NCI-H1694 treated with DMSO at 0.1 percent for 48 hours (cell line): ENCODE measurements at places on chromosomes 3 and 15.

- DNase-seq = no peak
These were observed 261.7 kb downstream of the PLOD2 start for GRCh38 chr3:145899241-145899640.

GRCh38 chr3:118833075-118833474, 201.6 kb downstream of the IGSF11 start:
- no peak for DNase-seq

DNA sequence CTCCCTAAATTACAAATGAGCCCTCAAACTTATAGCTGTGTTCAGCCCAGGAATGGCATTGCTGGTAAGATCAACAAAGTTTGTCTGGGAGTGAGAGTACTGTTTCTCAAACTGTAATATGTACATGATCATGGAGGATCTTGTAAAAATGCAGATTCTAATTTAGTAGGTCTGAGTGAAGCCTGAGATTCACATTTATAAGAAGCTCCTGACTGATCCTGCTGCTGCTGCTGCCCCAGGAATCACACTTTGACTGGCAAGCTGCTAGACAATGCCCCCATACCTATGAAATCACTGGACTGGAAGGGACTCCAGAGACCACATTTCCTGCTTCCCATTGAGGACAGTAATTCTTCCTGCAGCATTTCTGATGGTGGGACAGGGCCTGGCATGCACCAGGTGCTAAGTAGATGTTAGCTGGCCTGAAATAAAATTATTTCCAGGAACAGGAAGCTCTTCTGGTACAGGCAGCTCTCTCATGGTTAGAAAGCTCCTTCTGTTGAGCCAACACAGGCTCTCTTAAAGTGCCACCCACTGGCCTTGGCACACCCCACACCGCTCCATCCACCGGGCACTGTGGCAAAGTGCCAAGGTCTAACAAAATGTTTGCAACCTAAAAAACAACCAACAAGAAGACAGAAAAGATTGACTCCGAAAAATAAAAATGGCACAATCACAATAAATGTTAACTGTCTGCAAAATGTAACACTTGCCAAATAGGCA, 36.7 kb upstream of the ZNF710 start:
- DNase-seq = no peak

DNA sequence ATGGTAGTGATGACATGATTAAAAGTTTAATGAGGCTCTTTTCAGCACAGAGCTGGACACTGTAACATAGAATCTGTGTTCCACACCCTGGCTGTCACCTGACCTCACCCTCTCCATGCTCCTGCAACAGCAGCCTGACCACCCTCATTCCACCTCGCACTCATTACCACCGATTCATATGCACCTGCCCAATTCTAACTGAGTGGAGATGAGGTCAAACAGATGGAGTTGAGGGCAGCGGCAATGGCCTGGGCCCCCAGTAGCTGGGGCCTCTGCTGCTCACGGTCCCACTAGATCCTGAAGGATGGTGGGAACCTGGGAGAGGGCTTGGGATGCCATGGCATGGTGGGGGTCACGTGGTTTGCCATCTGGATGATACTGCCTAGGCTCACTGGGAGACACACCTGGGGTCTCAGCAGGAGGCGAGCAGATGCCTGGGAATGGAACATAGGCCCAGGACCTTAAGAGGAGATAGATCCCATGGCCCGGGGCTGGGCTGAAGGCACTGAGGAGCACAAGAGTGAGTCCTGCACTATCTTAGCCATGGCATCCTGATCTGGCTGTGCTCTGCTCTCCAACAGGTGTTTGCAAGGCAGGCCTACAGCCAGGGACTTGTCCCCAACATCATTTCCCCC, 1.3 kb downstream of the SCN5A start:
- DNase-seq = no peak

DNA sequence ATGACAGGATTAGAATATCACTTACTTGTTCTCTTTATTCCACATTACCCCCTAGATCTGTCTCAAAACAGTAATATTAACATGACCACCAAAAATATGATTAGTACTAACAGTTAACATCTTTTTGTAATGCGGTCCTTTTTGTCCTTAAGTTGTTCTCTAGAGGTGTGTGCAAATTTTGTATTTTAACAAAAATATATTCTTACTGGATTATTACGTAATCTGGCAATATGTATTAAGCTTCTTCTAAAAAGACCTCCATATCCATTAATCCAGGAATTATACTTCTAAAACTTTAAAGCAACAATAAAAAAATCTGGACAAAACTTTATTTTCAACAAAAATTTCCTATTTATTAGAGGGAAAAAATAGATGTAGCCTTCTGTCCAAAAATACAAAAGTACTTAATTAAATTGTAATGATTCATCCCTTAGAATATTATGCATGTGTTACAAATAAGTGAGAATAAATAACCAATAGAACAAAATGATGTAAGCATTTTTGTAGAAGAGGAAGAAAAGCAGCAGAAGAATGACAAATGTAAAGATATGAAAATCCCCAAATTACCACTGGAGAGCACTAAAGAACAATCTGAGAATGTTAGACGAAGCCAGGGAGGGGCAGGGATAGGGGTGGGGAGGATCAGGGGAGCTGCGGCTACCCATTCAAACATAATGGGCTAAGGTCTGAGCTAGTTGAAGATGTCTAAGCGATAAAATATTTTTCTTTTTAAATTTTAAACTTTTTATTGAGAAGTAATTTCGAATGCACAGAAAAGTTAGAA, 945.6 kb downstream of the MCTP2 start:
- DNase-seq = no peak

DNA sequence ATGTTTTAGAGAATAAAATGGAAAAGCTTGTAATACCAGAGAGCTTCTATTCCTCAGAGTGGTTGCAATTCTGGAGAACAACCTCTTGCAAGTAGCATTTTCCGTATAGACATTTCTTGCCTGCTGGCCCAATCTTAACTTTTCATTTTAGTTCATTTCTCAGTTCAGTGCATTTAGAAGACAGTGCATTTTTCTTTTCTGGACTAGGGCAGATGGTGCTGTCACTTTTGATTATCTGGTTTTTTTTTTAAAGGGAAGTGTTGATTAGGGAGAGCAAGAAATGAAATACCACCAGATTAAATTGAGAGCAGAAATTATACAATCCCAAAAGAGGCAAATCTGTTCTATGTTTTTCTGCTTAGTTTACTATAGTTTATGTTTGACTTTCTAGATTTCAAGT, 172.7 kb downstream of the GHSR start:
- no peak for DNase-seq

DNA sequence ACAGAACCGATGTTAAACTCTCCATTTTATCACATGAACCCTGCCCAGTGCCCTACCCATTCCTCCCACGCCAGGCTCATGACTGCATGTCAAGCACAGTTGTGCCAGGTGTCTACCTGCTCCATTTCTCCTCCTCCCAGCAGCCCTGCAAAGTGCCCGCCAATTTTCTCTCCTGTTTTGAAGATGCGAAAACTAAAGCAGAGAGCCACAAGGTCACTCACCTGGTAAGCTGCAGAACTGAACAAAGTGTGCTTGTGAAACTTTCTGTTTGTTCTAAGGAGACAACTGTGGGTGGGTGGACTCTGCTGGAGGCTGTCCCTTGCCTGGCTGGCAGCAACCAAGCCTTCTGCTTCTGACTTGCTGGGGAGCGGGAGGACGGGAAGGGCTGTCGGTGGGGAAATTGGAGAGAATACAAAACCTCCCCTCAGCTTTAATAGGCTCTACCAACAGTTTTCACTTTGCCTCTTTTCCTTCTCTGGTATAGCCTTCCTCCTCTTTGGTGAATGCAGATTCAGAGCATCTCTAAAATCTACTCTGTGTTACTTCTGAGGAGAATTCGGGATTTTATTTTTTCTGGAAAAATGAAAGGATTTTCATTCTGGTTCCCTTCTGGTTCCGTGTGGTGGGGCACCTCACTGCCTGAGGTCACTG, 23.0 kb downstream of the LIMD1 start:
- DNase-seq = no peak

DNA sequence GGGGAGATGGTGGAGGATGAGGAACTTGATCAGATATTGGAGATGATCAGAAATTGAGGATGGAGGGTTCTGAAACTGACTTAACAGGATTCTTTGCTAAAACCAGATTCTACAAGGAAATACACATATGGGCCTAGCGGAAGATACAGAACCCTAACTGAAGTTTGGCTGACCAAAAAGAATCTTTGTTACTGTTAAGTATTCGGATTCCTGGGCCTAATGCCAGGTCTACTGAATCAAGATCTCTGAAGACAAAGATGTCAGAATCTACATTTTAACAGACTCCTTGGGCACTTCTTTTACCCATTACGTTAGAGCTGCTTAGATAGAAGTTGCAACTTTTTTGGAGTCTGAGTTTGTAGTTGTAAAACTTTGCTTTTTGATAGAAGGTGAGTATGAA, 137.7 kb downstream of the FNDC3B start:
- DNase-seq = no peak

DNA sequence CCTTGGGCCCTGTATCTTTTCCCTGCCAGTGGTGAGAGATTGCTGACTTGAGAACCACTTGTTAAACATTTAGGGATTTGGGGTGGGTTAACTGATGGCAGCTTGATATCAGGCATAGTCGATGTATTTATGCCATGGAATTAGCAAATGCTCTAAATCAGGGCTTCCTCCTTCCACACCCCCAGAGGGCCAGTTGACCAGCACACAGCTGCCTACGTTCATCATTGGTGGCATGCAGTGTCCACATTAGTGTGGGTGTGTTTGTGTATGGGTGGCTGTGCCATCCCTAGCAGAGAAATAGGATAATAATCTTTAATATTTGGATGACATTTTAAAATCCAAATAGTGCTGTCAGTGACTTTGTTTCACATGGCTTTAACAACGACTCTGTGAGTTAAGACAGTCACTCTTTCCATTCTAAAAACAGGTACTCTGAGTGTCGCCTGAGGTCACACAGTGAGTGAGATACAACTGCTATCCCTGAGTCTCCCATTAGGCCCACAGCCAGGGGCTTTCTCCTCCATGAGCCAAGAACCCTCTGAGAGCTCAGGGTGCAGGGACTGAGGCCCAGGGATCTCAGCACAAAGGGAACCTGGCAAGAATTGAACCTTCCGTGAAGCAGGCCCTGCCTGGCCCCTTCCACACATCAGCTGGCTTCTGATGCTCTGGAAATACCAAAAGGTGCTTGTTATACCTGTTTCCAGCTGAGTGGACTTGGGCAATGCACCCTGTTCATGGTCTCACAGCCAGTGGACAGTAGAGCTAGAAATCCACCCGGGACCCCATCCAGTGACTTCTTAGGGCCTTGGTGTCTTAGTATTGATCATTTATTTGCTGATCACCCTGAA, 4.3 kb upstream of the LTF start:
- DNase-seq = no peak

DNA sequence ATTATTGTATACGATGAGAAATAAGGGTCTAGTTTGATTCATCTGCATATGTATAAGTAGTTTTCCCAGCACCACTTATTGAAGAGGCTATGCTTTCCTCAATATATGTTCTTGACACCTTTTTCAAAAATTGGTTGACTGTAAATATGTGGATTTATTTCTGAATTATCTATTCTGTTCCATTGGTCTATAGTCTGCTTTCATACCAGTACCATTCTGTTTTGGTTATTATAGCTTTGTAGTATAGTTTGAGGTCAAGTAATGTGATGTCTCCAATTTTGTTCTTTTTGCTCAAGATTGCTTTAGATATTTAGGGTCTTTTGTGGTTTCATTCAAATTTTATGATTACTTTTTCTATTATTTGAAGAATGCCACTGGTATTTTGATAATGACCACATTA, 103.8 kb upstream of the LIPC start:
- DNase-seq = no peak

GRCh38 chr3:45612918-45613602, 18.5 kb downstream of the LIMD1 start:
- peak; percentile 43 for DNase-seq

DNA sequence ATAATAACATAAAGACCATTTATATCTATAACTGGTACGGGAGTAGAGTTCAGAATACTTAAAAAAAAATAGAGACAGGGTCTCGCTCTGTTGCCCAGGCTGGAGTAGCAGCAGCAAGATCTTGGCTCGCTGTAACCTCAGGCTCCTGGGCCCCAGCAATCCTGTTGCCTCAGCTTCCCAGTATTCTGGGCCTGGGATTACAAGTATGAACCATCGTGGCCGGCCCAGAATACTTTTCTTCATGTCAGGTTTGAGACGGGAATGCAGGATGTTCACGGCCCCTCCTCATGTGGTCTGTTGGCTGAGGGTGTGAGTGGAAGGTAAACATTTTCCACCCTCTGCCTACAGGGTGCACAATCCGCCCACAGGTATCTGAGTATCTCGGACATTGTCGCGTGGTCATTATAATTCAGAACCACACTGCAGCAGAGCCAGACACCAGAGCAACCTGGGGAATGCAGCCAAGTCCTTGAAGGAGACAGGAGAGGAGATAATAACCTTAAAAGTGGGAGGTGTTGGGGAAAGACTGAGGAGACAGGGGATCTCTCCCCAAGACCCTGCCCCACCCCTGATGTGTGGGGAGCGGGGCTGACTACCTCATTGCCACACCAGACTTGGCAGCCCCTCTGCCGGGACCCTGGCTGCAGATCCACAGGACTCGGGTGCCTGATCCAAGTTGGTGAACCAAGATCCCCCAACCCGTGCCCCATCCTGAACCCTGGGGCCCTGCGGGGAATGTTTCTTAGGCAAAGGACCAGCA, 106.8 kb downstream of the ADCY5 start:
- no peak for DNase-seq

DNA sequence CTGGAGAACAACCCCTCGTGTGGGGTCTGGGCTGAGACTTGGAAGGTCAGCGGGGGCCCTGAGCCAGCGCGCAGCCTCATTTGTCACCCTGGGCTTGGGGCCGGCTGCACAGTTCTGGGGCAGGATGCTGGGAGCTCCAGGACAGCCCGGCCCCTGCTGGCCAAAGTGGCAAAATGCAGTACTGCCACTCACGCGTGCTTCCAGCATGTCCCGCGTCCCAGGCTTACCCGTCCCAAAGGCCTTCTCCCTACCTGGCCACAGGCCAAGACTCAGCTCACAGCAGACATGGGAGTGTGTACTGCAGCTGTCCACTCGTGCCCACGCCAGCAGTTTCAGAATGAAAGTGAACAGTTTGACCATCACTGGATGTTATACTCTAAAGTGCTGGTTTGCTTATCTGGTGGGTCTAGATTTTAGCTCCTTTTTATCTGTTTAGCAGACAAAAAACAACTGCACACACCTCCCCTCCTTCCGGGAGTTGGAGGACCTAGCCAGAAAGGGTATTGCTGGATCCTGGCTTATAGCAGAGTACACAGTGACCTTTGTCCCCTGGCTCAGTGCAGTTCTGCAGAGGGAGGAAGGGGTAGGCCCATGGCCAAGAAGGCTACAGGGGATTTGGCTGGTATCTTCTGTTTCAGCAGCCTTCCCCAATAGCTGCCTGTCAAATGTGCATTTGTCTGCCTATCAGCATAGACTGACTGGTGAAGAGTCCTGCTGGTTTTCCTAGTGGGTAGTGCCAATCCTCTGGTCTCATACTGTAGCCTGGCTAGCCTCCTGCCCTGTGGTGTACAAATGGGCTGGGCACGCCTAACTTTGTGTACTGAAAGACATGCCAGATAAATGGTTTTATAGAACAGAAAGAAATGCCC, 23.2 kb upstream of the IP6K2 start:
- DNase-seq = no peak

DNA sequence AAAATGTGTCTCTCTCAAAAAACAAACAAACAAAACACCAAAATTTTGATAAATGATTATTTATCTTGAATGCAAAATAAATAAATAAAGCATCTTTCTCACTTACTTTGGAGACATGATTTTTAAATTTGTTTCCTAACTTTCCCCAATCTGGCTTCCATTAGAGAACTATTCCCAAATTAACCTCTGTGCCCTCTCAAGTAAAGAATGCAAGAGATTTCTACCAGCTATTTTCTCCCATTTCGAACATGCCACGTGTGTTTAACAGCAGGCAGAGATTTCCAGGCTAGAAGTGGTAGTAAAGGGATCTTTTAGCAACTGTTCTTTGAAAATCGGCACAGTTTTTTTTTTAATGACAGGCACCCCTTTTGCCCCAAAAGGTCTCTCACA, 269.1 kb downstream of the SHQ1 start:
- no peak for DNase-seq
